ENCODE measurements at places on chromosomes 6 and 20.

- DNase-seq = no peak
These were observed 48.7 kb downstream of the DNAAF9 start for GRCh38 chr20:3358676-3359340.

- DNase-seq = no peak
These were observed 36.5 kb upstream of the BCLAF1 start for GRCh38 chr6:136326038-136326553.

GRCh38 chr6:56096946-56097621 is 150.3 kb downstream of the COL21A1 start:
- DNase-seq = no peak

DNA sequence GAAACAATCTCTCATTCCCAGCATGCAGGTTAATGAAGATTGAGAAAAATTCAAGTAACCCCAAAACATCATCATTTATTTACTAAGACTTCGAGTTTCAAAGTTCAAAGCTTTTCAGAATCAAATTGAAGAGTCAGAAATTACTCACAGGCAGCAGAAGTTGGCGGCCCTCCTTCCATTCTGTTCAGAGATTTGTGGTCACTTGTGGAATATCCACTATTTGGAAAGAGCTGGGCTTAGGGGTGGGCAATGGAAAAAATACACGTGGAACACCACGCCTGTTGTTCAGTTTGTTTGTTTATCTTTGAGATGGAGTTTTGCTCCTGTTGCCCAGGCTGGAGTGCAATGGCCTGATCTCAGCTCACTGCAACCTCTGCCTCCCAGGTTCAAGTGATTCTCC is 108.6 kb upstream of the NAA20 start:
- DNase-seq = no peak

DNA sequence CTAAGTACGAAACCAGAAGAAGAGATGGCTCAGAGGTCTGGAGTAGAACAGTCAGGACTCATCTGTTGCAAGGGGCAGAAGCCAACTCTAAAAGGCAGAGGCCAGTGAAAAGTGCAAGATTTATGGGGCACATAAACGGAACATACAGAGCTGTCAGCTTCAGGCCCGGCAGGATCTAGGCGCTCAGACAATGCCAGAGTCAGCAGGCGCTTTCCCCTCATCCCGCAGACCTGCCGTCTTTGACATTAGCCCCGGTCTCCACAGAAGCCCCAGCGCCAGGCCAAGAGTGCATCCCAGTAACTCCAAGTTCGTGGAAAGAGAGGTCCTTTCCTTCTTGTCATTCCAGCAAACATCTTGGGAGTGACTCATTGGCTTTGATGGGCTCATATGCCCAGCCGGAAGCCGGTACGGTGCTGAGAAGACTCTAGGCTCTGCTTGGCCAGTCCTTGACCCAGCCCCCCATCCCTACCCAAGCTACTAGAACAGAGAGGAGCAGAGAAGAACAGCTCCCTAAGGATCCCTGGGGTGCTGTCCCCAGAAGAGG is 260.9 kb downstream of the TAF4 start:
- no peak for DNase-seq

GRCh38 chr6:28240471-28240870 is 11.6 kb downstream of the ZKSCAN4 start:
- DNase-seq = no peak

GRCh38 chr6:131290955-131291354 is 155.7 kb downstream of the AKAP7 start:
- no peak for DNase-seq

GRCh38 chr20:8394308-8394945 is 262.4 kb downstream of the PLCB1 start:
- DNase-seq = no peak

GRCh38 chr6:151005896-151006632 is 140.6 kb downstream of the MTHFD1L start:
- no peak for DNase-seq

DNA sequence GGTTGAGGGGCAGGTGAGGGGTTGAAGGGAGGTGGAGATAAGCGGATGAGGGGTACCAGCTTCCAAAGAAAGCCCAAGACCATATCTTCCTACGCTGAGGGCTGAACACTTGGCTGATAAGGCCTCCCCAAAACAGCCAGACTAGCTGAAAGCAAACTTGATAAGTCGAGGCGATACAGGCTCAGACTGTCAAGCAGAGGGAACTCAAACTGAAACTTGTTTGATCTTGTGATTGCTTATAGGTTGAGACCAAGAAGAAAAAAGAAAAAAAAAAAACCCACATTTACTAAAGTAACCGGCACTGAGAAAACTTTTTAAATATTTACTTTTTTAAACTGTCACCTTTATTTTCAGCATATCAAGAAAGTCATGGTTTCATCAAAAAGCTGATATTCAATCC is 73.6 kb downstream of the TRERF1 start:
- DNase-seq = no peak

DNA sequence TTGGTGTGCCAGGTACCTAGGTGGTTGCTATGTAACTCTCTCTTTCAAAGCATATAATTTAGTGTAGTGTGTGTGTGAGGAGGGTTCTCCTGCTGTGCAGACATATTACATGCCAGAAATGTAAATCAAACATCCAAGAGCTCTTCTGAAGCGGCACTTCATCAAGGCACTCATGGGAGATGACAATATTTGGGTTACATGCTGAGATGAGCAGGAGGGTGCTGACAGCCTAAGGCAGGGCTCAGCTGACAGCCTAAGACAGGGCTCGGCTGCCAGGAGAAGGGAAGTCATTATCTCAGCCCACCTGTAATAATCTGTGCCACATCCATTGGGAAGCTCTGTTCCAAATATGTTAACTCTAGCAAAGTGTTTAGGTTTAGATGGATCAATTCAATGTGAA is 39.1 kb downstream of the ADGRF5 start:
- peak; percentile 96 for DNase-seq

GRCh38 chr6:115783402-115784061 is 277.2 kb downstream of the FRK start:
- no peak for DNase-seq

GRCh38 chr20:57126481-57127092 is 139.9 kb downstream of the BMP7 start:
- no peak for DNase-seq

DNA sequence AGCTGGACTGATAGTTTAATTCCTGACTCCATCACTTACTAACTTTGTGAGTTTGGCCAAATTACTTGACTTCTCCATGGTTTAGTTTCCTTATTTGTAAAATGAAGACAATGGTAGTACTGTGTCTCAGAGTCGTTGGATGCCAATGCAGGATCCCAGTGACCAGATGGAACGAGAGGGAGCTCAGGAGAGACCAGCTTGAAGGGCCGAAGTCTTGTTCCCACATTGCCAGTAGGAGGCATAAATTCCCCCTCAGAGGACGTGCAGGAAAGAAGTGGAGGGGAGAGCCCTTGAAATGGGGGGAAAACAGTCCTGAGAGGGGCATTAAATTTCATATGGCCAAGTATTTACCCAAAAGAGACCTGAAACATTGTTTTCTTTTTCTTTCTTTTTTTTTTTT is 2.1 kb upstream of the MUC22 start:
- no peak for DNase-seq

DNA sequence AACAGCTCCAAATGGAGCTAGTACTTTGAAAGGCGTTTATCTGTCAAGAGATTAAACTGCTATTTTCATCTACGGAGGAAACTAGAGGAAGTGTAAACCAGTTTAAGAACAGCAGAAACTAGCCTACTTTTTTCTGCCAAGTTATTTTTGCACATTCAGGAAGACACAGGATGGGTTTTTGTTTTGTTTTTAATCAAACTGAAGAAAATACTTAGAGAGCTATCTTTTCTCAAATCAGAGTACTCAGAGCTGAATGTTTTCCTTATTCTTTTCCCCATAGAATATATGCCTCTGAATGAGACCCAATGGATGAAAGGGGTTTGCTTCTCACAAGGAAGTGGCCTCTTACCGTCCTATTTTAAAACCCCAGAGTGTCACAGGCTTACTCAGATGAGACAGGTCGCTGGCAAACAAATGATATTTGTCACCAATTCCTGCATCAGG is 538.5 kb downstream of the CD83 start:
- no peak for DNase-seq

GRCh38 chr6:16658348-16659034 is 102.8 kb downstream of the ATXN1 start:
- no peak for DNase-seq

DNA sequence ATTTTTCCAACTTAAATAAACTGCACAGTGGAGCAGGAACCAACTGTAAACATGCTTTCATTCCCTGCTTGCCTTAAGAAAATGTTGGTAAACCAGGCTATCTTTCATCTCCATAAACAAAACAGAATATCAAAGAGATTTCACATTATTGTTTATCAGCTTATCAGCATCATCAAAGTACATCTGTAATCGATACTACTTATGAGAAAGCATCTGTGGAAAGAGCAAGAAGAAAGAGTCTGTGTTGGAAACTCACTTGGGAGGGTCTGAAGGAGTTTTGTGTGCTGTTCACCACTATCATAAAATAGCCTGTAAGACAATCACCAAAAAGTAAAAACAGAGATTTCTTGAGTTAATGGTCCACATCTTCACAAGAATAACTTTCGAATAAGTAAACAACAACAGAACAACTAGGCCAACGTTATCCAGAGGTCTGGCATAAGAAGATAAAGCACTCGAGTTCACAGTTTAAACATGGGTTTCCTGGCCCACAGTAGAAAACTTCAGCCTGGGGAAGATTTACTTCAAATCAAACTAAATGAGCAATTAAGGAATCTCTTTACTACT is 47.9 kb downstream of the EPB41L2 start:
- DNase-seq = no peak

- DNase-seq = no peak
These were observed 57.5 kb downstream of the IRF4 start for GRCh38 chr6:449057-449430.

- no peak for DNase-seq
These were observed 69.8 kb downstream of the MYB start for GRCh38 chr6:135250751-135251497.

GRCh38 chr20:61047515-61047914 is 204.5 kb upstream of the CDH4 start:
- no peak for DNase-seq

GRCh38 chr20:6756693-6757595 is 10.5 kb upstream of the BMP2 start:
- no peak for DNase-seq

DNA sequence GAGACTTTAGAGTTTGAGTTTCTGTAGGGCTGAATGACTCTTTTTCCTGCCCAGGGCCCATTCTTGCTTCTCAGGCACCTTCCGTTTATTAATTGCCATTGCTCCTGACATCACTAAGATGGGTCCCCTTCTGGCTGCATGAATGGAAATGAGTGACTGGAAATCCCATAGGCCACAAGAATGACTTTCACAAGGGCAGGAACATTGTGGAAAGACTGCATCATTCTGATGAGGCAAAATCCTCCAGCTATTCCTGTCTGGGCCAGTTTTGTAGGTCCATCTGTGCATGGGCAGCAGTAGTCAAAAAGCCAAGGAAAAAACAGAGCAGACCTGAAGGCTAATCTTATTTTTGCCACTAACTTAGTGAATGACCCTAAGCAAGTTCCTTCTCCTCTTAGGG is 19.3 kb downstream of the TMEM74B start:
- DNase-seq = no peak

DNA sequence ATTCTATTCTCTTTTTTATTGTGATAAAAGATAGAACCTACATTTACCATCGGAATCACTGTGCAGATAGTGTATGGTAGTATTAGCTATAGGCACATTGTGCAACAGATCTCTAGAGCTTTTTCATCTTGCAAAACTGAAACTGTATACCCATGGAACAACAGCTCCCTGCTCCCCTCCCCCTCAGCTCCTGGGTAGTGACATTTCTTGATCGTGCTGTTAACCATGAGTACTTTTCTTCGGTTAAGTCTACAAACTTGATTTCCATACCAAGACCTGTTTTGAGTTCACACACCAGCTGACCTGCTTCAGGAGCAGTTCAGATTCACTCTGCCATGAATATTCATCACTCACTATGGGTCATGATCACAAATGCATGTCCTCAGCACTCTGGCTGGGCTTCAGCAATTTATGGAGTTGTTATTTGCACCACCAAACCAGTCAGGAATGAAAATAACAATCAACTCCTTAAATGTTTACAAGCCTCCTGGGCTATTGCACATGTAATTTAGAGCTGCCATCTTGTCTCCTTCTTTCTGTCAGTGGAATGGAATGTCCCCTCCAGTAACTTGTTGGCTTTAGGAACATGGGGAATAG is 32.8 kb downstream of the PRDM1 start:
- DNase-seq = no peak

GRCh38 chr20:19615629-19616028 is 142.4 kb upstream of the RIN2 start:
- no peak for DNase-seq

Measured in NCI-H2081 treated with DMSO at 0.1 percent for 48 hours (cell line).